ENCODE measurements at places on chromosomes 11 and 22. TPM values are rescaled to one million over a fixed set of nuclear protein-coding genes. Genes with fewer than 3 reads are reported as not detected.

Gene NAGA
- 34.8 TPM for total RNA-seq

Gene OR4D5
- not detected for total RNA-seq

DNA sequence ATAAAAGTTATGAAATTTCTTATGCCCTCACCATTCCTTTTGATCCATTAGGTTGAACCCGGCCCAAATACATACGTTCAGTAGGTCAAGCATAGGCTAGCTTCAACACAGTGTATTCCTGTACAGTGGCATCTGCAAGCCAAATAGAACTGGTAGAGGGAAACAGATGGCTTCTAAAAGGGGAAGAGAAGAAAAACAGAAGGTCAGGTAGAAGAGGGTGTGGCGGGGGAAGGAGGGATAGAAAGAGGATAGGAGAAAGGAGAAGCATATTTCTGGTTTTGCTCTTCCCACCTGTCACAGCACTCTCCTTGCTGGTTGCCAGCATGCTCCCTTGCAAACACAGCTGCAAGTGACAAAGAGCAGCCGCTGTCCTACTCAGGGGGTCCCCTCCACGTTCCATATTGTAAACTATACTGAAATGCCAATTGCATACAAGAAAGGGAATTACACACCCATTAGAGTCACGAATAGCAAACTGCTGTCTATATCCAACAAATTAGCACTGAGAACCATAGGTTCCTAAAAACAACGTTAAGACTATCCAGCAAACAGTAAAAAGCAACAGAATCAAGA is 71.8 kb downstream of the PHF21A start:
- no peak for ATAC-seq

DNA sequence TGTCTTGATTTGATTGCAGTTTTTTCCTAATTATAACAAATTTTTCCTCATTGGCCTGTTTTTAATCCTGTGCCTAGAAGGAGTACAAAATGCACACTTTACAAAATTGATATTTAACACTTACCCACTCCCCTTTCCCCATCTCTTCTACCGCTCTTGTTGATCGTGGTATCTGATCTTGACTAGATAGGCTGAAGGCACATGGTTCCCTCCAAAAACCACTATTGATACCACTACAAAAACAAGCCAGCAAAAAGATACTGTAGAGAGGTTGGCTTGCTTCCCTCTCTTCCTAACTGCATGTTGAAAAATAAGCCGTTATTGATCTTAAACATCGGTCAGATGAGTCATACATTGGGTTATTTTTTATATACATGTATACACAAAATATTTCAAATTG is 14.6 kb upstream of the ZNF143 start:
- ATAC-seq = no peak

GRCh38 chr22:21698430-21699329 is 32.9 kb downstream of the PPIL2 start:
- ATAC-seq = no peak

Data from activated T-helper 17 cell treated with anti-CD3 and anti-CD28 coated beads, Interleukin-2, amount 50 U/mL, for 72 hours (primary cell).